Retina (tissue), 1 donor: ENCODE measurements at places on chromosomes 7 and 10.

GRCh38 chr7:155496267-155497005, 38.5 kb downstream of the EN2 start:
- no peak for DNase-seq

DNA sequence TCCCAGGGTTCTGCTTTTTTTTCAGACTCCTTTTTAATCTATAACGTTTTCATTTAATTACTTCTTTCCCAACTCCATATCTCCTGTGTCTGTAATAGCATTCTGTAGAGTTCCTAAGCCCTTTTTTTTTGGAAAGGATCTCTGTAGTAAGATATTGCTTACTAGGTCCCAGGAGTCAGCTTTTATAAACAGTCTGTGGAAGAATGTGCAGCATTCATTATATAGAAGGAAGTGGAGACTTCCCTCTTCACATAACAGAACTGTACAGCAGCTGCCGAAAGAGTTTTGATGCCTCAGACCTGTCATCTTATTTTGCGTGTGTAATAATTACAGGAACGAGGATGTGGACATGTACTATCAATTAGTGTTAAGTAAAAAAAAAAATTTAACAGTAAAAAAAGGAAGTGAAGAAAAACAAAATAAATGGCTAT, 7.4 kb upstream of the STEAP4 start:
- no peak for DNase-seq

DNA sequence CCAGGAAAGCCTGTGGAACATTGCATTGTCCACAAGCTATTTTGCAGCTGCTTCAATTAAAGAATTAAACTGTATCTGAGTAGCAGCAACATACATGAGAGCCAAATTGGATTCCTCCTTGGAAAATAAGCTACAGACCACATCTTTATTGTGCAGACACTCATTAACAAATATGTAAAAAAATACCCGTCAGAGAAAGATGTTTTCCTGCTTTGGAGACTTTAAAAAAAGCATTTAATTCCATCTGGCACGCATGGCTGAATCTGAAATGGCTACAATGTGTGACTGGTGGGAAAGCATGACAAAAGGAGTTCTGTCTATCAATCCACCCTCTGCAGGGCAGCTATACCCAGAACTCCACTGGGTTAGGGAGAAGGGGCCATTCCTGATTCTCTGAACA, 73.1 kb upstream of the HPS1 start:
- DNase-seq, result peak; percentile 71

DNA sequence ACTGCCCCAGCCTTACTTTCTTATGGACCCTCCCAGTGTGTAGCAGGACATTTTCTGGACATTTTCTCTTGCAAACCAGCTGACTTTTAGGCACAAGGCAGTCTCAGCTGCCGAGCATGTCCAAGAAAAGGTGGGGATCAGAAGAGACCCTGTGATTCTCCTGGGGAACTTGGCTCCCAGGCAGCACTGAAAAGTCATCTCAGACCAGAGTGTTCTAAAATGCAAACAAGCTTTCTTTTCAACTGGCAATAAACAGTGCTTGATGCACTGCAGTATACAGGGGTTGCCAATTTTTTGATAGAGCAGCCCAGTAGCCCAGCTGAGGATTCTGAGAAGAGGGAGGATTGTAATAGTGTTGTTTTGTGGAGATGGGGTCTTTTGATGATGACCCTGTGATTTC, 168.0 kb upstream of the PHYHIPL start:
- DNase-seq, result no peak

DNA sequence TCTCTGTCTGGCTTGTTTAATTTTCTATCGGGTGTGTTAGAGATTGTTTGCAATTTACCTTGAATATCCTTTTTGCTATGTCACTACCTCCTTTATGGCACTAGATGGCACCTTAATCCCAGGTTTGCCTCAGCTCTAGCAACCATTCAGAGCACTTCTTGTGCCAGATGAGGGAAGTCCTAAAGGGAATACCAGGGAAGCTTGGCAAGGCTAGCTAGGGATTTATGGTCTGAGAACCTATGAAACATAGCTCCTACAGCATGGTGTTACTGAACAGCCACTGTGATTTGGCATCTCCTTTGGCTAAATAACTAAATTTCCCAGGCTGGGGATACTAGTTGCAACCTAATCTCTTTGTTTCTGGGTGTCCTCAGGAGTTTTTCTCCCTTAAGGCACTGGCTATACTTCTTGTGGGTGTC, 69.0 kb upstream of the VOPP1 start:
- DNase-seq, result peak; percentile 61

DNA sequence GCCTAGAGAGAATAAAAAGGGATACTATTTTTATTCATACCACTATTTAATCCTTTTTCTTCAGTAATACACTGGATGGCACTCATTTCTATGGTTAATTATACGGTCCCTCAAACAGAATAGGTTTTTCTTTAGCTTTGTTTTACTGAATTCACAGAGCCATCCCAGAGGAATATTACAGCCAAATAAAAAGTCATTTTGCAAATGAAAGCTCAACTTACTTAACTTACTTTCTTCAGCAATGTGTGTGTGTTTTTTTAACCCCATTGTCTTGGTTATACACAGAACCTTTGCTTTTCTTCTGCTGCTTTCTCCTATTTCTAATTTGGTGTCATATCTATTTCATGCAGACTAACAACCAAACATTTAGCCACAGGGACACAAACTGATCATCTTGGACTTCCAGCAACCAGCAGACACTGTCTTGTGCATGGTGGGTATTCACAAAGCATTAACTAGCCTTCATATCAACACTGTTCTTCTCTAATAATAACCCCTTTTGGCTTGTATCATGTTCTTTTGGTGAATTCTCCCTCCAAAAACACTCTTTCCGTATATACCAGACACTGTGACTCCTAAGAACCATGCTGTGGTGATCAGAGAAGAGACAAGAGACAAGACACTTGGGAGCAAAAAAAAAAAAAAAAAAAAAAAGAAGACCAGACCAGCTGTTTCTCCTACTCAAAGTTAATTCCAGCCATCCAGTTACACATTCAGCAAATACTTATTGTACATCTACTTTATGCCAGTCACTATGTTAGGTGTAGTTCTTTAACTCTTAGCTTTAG, 40.4 kb downstream of the PIP4K2A start:
- no peak for DNase-seq

- DNase-seq, result no peak
These were observed 465 bp upstream of the TRIM24 start for GRCh38 chr7:138459413-138460175.

DNA sequence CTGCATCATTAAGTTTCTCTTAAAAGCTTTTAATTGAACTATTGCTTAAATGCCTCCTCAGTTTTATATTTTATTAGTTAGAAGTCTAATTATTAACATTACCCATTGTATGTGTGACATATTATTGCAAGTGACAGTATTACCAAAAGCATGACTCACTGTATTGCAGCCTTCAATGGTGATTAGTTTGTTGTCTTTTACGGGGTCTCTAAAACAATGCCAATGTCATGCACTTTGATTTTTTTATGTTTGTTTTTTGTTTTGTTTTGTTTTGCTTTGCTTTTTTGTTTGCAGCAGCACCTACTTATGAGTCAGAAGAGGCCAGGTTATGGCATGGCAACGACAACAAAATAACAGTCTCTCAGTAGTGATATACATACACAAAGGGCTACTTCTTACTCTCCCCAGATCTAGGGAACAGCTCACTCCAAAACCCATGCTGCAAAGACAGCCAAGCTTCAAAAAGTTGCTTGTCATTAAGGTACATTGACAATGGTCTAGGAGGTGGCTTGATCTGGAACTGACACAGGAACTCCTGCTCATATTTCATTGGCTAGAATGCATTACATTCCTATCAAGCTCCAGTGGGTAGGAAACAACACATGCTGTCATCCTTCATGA, 293.7 kb upstream of the POM121L12 start:
- no peak for DNase-seq

GRCh38 chr7:70679661-70680060, 452.3 kb upstream of the GALNT17 start:
- no peak for DNase-seq

DNA sequence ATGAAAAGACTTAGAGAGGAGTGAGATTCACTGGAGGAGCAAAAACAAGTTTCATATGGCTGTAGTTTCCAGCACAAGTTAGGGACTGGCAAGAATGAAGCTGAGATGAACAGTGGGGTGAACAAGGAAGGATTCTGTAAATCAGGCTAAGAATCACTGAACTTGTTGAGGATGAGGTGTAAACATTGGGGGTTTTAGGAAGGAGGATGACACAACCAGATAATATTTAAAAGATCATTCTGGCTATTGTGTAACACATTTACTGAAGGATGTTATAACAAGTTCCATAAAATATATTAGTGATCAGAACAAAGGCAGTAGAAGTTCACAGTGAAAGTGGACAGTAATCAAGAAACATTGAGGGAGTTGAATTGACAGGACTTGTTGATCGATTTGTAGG, 68.9 kb downstream of the CD36 start:
- DNase-seq, result no peak

DNA sequence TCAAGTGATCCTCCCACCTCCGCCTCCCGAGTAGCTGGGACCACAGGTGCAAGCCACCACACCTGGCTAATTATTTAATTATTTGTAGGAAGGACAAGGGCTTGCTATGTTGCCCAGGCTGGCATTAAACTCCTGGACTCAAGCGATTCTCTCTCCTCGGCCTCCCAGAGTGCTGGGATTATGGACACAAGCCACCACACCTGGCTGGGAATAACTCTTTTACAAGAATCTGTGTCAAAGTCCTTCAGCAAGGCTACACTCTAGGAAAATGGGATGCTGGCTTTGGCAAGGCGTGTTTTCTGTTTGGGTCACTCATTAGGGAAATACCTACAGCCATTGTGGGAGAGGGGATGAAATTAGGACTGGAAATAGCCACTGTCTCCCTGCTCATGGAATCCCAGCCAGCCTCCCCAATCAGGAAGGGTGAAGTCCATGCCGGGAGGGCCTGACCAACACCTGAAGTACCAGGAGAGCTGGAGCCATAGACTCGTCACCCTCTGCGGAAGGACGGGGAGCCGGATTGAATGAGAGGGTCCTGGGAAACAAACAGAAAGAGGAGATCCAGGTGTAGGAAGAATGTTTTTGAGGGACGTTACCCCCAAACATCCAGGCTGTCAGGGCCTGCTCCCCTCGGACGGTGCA, 72.2 kb upstream of the MYL10 start:
- DNase-seq, result no peak

DNA sequence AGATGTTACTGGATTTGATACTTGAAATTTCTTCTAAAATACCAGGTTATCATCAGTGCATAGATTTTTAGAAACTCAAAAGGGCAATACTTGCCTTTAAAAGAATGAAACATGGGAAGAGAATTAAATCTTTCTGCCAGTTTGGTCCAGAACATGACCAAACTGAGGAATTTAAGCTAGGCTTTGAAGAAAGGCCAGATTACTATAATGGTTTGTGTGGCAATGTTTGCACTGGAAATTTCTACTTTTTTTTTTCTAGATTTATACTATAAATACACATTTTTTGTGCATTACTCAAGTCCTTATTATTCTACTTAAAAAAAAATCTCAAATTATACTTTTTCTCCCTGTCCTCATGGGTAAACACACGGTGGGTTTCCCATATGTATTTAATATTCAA, 9.2 kb downstream of the MKX start:
- DNase-seq, result no peak

DNA sequence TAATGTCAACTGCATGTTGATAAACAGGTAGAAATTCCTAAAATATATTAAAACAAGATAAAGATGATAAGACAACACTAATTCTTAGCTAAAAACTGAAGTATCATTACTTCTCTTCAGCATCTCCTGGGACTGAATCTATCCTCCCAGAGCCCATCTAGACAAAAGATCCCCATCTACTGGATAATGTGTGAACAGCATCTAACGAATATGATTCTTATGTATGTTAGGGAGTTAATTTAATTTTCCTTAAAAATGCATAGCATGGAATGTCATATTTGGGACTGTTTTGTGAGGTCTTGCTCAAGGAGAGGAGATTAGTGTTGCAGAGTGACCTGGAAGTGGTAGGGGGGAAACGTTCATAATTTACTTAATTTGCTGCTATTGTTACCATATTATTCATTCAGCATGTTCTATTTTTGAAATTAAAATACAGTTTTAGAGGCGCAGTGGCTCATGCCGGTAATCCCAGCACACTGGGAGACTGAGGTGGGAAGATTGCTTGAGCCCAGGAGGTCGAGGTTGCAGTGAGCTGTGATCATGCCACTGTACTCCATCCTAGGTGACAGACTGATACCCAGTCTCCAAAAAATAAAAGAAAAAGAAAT, 305.1 kb upstream of the CSTF2T start:
- no peak for DNase-seq

DNA sequence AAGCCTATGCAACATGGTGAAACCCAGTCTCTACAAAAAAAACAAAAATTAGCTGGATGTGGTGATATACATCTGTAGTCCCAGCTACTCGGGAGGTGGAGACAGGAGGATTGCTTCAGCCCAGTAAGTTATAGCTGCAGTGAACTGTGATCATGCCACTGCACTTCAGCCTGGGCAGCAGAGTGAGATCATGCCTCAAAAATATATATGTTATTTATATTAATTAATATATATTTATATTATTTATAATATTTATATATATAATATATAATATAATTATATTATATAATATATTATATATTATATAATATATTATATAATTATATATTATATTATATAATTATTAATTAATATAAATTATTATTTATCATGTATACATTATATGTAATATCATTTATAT, 1158.4 kb upstream of the AUTS2 start:
- no peak for DNase-seq

- DNase-seq, result no peak
These were observed 8.2 kb downstream of the GHRHR start for GRCh38 chr7:30971840-30972563.

- DNase-seq, result no peak
These were observed 39.2 kb upstream of the MBL2 start for GRCh38 chr10:52811776-52812175.

DNA sequence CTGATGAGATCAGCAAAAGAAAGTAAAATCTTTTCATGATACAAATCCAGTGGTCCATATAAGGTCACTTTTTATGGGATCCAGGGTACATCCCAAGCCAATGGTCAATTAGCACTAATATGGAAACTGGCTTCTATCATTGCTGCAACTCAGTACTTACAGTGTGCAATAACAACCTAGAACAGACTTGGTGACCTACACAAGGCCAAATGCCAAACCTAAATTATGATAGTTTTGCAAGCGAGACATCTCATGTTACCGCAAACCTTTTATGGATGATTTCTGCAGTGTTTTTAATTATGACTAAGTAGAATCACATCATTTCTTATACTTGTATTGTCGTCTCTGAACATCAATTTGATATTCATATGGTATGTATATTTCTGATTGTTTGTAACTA, 583.5 kb upstream of the SEMA3D start:
- DNase-seq, result no peak

DNA sequence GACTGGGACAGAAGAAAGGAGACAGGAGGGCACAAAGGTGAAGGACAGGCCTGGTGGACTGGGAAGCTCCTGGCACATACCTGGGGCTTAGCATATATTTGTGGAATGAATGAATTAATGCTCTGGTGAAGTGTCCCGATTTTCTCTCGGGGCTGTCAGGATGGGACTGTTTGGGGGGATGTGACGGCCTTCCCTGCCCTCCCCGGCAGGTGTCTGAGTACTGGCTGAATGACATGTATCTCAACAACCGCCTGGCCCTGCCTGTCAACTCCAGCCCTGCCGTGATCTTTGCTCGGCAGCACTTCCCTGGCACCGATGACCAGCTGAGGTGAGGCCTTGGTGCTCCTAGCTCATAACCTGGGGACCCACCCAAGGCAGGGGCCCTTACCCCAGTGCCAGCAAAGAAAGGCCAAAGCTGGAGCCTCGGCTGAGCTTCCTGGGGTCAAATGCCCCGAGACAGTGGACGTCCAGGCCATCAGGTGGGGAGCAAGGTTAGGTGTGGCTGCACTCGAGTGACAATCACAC, 6.5 kb downstream of the CHAT start:
- no peak for DNase-seq
